D341Med (cell line): ENCODE measurements at places on chromosomes 6 and 20.
A peak's percentile ranks its signal among the peaks of the same experiment; 100 is the strongest.

DNA sequence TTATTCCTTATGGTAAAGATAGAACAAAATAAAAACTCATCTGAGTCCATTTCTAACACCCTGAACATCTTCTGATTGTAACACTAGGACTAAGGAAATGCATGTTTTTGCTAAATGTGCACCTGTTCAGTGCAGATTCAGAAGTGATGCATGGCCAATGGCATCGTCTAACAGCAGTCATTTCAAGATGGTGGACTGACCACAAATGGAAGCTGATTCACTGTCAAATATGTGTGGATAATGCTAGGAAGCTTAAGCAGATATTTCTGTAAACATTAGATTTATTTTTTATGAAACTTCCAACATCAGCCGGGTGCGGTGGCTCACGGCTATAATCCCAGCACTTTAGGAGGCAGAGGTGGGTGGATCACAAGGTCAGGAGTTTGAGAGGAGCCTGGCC, 394.8 kb downstream of the SAMD5 start:
- no peak for DNase-seq

DNA sequence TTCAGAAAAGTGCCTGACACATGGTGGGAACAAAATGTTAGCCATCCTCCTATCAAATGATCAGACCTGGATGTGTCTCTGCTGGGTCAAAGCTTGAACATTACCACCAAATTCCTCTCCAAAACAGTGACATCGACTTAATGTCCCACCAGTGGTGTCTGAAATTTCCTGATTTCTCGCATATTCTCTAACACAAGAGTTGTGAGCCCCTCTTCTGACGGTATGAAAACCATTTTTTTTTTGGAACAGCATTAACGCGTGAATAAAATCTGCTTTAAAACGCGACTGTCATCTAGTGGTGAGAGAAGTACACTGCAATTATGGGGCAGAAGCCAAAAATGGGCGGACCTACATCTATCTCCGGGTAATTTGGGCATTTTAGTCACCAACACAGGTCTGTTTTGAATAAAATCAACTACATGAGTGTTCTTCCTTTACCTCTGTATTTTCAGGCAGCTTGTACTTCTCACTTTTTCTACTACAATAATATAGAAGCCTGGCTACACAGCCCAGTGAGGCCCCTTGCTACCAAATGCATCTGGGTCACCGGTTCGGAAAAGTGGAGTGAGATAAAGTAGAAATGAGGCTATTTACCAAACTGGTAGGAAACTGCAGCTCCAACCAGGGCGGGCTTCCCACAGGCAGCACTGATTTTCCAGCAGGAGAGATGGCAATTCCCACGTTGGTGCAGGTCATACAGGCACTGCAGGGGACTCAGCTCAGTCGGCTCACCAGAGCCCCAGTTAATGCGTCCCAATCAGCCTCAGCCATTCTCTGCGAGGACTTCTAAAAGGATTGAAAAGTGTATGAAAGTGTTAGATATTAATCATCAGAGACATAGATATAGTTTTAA, 27.4 kb downstream of the MGME1 start:
- DNase-seq = peak; percentile 69

- no peak for DNase-seq
These were observed 59.4 kb downstream of the ADGRF5 start for GRCh38 chr6:46862381-46862780.

- DNase-seq = no peak
These were observed 683.8 kb downstream of the DOK5 start for GRCh38 chr20:55159230-55159629.

- no peak for DNase-seq
These were observed 722.1 kb downstream of the EYS start for GRCh38 chr6:64984948-64985347.

DNA sequence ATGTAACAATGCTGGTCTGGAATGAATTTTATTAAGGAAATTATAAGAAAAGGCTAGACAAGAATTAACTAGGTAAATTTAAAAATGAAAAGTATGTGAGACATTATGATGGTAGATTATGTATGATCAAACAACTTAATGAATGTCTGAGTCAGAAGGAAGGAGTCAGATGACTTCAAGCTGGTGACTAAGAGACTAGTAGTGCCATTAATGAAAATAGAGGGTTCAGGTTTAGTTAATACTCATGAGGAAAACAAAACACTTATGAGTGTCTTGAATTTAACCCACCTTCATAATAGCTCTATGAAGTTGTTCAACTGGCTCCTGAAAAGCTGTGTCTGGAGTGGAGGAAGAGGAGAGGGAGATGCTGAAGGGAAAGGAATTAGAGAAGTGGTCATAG, 256.3 kb downstream of the ADGRB3 start:
- no peak for DNase-seq

DNA sequence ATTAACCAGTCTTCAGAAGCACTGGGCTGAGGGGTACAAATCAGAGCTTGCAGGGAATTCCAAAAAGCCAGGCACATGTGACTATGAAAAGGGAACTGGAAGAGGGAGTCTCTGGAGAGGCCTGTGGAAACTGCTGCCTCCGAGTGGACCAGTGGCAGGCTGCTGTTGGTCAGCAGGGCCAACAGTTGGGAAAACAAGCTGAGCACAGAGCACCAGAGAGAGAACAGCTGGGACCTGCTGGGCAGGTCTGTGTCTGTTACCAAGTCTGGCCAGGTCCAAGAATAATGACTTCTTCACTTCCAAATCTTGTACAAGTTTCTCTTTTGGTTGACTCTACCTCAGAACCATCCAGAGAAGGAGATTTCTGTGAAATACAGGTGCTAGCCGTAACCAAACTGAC, 81.4 kb downstream of the LIN28B start:
- no peak for DNase-seq

DNA sequence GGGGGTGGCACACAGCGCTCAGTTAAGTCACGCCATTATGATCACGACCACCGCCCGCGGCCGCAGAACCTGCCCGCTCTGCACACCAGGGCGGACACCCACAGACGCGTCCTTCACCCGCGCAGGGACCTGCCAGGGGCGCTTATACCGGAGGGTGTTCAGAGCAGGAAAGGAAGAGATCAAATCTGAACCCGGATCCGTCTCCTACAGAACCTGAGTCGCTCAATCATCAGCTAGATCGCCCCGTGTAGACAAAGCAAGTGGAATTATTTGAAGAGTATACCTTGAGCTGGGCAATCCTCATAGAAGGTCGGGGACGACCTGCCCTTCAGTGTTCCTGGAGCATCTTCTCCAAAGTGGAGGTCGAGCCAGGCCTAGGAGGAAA, 14.4 kb upstream of the ZNF217 start:
- no peak for DNase-seq

GRCh38 chr6:36822506-36823269, 16.6 kb downstream of the CPNE5 start:
- no peak for DNase-seq

GRCh38 chr6:50889935-50890334, 71.3 kb downstream of the TFAP2B start:
- no peak for DNase-seq

- no peak for DNase-seq
These were observed 53.2 kb upstream of the SLCO4A1 start for GRCh38 chr20:62589150-62589498.

DNA sequence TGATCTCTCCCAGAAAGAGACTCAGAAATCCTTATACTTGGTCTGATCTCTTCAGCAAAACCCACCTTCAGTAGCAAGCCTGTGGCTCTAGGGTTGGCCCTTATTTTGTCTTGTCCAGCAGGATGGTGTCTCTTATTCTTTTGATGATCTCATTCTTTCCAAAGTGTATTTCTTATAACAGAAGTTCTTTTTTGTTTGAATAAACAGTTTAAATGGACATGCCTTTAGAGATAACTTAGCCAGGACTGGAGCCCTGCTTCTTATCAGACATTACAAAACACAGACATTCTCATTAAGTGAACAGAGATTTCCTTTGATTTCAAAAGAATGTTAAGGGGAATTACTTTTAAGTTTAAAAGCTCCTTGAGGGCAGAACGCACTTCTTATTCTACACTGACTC, 31.7 kb downstream of the KCNS1 start:
- DNase-seq = no peak

DNA sequence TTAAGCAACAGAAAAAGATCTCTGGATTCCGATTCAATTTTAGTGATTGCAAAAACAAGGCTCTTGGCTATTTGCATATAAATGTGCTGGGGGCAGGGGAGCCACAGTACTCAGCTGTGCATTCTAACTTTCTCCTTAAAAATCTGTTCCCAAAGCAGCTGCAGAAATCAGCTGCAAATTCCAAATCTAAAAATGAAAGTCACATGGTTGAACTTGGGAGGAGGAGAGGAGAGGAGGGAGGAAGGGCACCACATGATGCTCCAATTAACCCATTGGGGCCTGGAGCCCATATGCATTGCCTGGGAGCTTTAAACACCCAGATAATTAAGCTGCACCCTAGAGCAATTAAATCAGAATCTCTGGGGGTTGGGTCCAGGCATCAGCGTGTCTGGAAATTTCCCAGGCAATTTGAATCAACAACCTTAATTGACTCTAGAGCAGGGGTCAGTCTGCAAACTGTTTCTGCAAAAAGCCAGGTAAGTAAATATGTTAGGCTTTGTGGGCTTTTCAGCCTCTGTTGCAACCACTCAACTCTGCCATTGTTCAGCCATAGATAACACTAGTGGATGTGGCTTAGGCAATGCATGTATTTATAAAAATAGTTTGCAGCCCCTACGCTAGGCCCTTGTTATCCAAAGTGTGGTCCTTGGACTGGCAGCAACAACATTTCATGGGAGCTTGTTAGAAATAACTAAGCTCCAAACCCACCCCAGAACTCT, 508.1 kb downstream of the KIF16B start:
- no peak for DNase-seq

DNA sequence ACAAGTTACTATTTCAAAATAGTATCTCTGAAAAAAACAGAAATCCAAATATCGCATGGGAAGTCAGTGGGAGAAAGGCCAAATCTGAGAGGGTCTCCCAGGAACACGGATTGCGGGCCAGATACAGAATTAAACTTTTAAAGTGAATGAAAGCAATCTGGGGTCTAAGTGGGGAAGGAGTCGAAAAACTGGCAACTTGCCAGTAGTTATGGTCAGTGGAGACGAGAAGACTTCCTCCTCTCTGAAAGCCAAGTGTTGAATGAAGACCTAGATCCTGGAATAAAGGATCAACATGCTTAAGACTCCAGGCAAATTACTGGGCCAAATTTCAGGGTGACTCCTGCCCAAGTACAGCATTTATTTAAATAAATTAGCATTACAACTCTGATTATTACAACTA, 123.6 kb downstream of the BFSP1 start:
- DNase-seq = no peak

DNA sequence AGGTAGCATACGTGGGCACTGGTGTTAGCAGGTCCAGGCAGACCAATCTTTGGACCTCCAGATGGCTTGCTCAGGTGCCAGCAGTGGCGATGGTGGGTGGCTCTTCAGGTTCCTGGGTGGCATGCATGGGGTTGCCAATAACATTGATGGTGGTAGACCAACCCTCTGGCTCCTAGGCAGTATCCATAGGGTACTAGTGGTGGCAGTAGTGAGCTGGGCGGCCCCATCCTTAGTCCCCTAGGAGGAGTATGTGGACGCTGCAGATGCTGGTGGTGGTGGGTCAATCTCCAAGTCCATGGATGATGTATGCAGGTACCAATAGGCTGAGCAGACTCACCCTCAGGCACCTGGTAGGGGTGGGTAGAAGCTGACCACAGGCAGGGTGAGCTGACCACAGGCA, 70.6 kb downstream of the ZC2HC1B start:
- no peak for DNase-seq
